ENCODE measurements at places on chromosomes 2 and 18.

- DNase-seq, result no peak
Observed at GRCh38 chr2:136126421-136126926, 8.5 kb upstream of the CXCR4 start.

DNA sequence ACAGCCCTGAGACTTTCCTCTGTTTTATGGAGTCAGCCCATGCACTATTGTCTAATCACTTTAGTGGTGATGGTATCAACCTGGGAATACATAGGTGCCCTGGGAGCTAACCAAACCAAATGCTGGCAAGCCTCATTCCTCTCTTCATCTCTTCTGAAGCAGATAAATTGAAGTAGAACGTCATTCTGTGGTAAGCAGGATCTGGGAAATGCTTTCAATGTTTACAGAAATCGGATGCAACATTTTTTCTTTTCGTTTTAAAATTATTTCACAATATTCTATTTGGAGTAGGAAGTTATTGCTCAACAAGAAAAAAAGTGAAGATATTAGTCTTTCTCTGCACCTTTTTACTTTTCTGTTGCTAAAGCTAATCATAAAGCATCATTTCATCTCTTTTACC lies 114.2 kb downstream of the RBMS1 start:
- no peak for DNase-seq

DNA sequence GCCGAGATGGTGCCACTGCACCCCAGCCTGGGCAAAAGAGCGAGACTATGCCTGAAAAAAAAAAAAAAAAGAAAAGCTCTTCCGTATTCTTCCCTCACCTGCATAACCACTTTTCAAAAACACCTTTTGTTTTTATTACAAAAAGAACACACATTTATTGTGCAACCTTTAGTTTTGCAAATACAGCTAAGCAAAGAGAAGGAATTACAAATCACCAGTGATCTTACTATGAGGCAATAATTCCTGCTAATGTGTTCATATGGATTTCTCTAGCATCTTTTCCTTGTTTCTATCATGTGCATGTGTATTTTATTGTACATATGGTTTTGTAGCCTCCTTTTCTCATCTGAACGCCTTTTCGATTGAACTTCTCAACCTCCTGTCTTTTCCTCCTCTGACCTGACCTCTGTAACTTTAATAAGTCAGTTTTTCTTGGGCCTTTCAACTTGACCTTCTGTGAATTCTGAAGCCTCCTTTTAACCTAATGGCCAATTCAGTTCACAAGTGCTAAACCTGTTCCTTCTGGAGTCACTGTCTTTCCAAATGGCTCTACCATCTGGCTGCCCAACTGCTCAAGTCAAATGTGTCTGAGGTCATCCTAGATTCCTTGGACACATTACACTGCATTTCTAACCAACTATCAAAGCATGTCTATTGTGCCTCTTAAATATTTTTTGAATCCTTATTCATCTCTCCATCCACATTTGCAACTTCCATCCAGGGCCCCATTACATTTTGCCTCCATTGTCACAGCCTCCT lies 59.1 kb upstream of the DAPL1 start:
- no peak for DNase-seq

DNA sequence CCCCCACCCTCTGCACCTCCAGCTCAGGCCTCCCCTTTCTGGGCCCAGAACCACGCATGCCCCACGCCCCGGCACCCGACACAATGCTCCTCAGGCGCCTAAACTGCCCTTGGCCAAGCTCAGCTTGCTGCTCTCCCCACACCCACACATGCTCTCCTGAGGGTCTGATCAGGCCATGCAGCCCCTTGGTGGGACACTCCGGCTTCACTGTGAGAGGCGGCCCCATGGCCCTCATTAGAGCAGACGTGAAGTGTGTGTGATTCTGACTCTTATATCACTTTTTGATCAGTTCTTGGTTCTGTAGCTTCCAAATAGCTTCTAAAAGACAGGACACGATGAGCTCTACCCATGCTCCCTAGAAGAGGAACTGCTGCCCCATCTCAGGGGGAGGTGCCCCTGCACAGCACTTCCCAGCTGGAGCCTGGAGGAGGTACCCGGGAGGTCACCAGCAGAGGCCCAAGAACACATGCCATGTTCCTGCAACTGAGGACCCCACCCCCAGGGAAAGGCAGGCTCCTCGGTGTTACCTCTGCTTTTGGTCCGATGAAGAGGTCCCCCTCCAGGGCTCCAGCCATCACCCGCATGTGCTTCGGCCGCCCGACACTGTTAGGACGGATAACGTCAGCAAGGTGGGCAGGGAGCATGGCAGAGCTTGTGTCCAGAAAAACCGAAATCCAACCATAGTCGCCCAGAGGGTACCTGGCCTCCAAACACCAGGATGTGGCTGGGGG lies 3.6 kb downstream of the ACTR1B start:
- no peak for DNase-seq

- DNase-seq, result no peak
Observed at GRCh38 chr2:35548171-35548570, 807.4 kb upstream of the CRIM1 start.
